ENCODE measurements at places on chromosomes 1 and 21. TPM values are rescaled to one million over a fixed set of nuclear protein-coding genes. Genes with fewer than 3 reads are reported as not detected.

Gene FHAD1
- 0.55 TPM for total RNA-seq

Gene SLC2A5
- total RNA-seq: 12.9 TPM

Gene CDCA8
- total RNA-seq: 0.35 TPM

Gene LENEP
- not detected for total RNA-seq

Gene SPATA17
- total RNA-seq: not detected

Gene C1orf141
- not detected for total RNA-seq

Gene SLC30A10
- 0.19 TPM for total RNA-seq

Gene ATF6
- total RNA-seq: 26.5 TPM

Gene TMEM183A
- total RNA-seq: 48.7 TPM

Gene FAAP20
- total RNA-seq: 42.6 TPM

Gene WNT3A
- not detected for total RNA-seq

Gene TRIM46
- total RNA-seq: 0.22 TPM

Gene C1QA
- 347 TPM for total RNA-seq

Gene DIO1
- not detected for total RNA-seq

Gene LCE3E
- total RNA-seq: not detected

Gene COL6A1
- 521 TPM for total RNA-seq

Gene FCGR3B
- total RNA-seq: 10.9 TPM

Gene RIMS3
- total RNA-seq: 1.2 TPM

Gene WNT4
- 0.10 TPM for total RNA-seq

Gene FCRL3
- total RNA-seq: 0.19 TPM

Gene KCNK2
- total RNA-seq: 0.26 TPM

Gene KCNA10
- not detected for total RNA-seq

Gene PRKCZ
- total RNA-seq: 1.4 TPM

Gene TFAP2E
- 1.2 TPM for total RNA-seq

Gene LAMTOR2
- 65.5 TPM for total RNA-seq

Gene CR1L
- total RNA-seq: 0.71 TPM

Gene SAMD13
- 0.61 TPM for total RNA-seq

Gene LAD1
- total RNA-seq: 0.51 TPM

Gene HSD3B1
- not detected for total RNA-seq

Gene GCSAML
- 0.51 TPM for total RNA-seq

Gene CD1C
- total RNA-seq: not detected

Gene KCNH1
- total RNA-seq: 0.26 TPM

Gene GPR25
- total RNA-seq: not detected

Gene ACTL8
- total RNA-seq: not detected

Gene SLC22A15
- 5.1 TPM for total RNA-seq

Gene LEFTY2
- total RNA-seq: 2.2 TPM

Gene ANGPTL1
- 23.4 TPM for total RNA-seq

Gene COL9A2
- total RNA-seq: 0.48 TPM

Gene OR2L5
- not detected for total RNA-seq

Gene GPR153
- 32.3 TPM for total RNA-seq

Gene DMRTB1
- not detected for total RNA-seq

Gene KCNA3
- total RNA-seq: 0.90 TPM

Gene SYDE2
- total RNA-seq: 9.3 TPM

Gene TTC22
- not detected for total RNA-seq

Gene SH2D2A
- 4.7 TPM for total RNA-seq

Gene SLAMF1
- total RNA-seq: 0.84 TPM

Gene ARID4B
- total RNA-seq: 25.2 TPM

Data from mesenteric fat pad (tissue), 1 donor.